ENCODE measurements at places on chromosomes 1 and 21. TPM values are rescaled to one million over a fixed set of nuclear protein-coding genes. Genes with fewer than 3 reads are reported as not detected.

GRCh38 chr1:61659061-61659460 lies 65.9 kb downstream of the TM2D1 start:
- no peak for DNase-seq

GRCh38 chr1:115564201-115564600 lies 77.6 kb upstream of the VANGL1 start:
- DNase-seq = no peak

DNA sequence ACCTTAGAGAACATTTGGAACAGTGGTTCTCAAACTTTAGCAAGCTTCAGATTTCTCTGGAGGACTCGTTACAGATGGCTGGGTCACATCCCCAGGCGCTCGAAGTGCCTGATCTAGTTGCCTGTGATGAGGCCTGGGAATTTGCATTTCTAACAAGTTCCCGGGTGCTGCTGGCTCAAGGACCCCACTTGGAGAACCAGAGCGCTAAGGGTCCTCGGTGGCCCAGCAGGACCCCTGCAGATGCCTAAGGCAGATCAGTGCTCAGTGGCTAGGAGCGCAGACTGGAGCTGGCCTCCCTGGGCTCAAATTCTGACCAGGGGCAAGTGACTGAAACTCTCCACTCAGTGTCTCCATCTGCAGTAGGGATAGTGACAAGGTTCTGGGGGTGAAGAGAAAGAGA lies 208.2 kb downstream of the DYRK1A start:
- no peak for DNase-seq

- DNase-seq = no peak
Observed at GRCh38 chr1:3653286-3653618, 936 bp downstream of the TP73 start.

GRCh38 chr1:198212675-198213074 lies 55.9 kb downstream of the NEK7 start:
- no peak for DNase-seq

DNA sequence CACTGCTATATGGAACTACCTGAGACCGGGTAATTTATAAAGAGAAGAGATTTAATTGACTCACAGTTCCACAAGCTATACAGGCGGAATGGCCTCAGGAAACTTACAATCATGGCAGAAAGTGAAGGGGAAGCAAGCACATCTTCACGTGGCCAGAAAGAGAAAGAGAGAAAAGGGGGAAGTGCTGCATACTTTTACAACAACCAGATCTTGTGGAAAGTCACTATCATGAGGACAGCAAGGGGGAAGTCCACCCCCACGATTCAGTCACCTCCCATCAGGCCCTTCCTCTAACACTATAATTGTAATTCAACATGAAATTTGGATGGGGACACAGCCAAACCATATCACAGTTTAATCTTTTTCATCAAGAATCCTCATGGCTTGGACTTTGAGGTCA lies 339.2 kb upstream of the AJAP1 start:
- DNase-seq = no peak

DNA sequence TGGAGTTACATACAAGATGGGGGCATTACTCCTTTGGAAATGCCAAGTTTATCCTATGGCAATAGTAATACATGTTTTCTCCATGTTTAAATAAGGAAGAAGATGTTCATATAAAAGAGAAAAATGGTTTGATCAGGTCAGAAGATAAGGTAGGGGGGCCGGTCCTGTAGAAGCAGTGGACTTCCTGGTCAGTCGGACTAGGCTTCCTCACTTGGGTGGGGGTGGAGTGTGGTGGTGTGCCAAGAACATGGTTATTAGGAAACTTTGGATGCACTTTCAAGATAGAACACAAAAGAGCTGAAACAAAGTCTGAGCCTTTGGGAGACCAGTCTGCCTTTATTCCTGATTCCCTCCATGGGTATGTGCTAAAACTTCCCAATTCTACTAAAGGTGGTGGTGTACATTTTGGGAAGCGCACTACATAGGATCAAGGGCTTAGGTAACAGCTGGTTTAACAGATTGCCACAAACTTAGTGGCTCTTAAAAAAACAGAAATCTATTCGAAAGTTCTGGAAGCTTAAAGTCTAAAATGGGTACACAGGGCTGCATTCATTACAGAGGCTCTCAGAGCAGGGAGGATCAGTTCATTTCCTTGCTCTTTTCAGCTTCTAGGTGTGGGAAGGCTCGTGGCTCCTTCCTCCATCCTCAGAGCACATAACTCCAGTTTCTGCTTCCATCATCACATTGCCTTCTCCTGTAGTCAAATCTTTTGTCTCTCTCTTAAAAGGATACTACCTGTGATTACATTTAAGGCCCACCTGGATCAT lies 64.6 kb downstream of the KDM1A start:
- DNase-seq = no peak

- DNase-seq = no peak
Observed at GRCh38 chr1:219480011-219480410, 132.9 kb downstream of the ZC3H11B start.

DNA sequence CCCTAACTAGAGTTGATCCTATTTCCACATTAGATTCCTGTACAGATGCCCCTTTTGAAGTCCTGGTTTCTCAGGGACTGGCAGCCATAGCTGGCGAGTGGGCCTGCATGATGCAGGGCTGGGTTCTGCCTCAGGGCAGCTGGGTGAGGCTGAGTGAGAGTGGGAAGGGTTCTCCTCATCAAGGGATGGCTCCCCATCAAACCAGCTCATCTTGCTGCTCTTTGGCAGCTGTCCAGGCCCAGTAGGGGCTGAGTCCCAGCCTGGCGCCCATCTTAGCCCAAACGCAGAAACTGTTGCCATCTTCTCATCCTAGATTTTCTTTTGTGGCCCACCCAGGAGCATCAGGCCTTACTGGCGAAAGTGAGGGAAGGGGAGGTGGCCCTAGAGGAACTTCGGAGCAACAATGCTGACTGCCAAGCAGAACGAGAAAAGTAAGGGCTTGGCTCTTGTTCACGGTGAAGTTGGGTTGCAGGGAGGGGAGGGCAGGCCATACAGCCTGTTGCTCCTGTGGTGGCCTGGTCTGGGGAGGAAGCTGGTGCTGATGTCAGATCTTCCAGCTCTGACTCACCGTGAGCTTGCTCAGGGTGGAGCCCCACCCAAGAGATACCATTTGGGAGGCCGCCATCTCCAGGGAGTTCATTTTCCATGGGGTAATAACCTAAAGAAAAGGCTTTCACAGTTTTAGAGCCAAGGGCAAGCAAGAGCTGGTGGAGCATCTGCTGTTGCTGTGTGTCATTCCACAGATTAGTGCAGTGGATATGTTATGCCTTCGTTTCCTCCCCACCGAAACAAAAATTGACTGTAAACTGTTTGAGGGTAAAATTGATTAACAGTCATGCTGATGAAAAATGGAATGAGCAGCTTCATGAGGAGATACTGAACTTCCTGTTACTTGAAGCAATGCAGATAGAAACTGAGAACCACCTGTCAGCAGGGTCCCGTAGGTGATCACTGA lies 34.7 kb downstream of the TUFT1 start:
- DNase-seq = no peak

DNA sequence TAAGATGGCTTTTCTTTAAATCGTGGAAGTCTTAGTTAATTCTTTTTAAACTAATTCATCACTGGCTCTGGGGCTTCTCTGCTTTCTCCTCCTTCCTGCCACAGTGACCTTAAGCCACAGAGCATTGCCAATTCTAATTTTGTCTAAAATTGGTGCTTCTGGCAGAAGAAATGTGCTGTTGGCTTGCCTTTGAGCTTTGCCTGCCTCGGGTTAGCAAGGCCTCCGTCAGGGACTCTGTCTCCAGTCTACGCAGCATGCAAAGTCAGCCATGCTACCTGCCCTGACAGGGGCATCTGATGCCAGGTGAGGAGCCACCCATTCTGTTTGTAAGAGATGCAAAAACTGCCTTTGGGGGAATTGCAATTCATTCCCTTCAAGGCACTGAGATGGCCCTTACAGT lies 25.2 kb downstream of the CLDN14 start:
- no peak for DNase-seq

GRCh38 chr1:25731148-25731547 lies 68.8 kb upstream of the SELENON start:
- DNase-seq = no peak

DNA sequence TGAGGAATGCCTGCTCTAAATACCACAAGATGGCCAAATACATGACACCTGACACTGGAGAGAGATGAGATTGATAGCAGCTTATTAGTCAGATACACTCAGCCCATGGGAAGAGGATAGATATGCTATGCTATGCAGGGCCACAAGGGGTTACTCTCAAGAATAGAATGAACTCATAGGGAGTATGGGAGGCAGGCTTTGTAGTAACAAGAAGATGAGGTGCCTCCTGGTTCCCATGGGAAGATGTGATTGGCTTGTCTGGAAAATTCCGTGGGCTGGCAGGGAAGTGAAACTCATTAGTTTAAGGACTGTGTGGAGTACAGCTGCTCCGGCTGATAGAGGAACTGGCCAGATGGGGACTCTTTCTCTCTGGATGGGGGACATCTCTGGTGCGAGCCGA lies 16.5 kb downstream of the CCDC30 start:
- no peak for DNase-seq

DNA sequence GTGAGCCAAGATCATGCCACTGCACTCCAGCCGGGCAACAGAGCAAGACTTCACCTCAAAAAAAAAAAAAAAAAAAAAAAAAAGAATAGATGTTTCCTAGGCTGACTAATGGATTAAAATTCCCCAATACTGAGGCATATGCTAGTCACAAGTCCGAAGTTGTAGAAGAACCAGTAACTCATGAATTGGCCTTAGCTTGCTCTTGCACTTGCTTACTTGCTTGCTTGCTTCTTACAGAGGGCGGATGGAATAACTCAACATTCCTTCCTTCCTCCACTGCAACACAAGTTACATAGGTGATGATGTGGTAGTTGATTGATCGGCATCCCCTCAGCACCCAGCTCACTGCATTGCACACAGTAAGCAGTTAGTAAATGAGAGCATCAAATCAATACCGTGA lies 2.8 kb upstream of the TARS2 start:
- DNase-seq = no peak

RCC2 gene
- 99.2 TPM for polyA plus RNA-seq

C4BPA gene
- 0.52 TPM for polyA plus RNA-seq

SELP gene
- polyA plus RNA-seq = 4.4 TPM

B3GALT2 gene
- 13.8 TPM for polyA plus RNA-seq
